Forelimb muscle (tissue), 1 donor: ENCODE measurements at places on chromosomes 6 and 20.

- no peak for DNase-seq
Observed at GRCh38 chr20:2032168-2032567, 38.3 kb upstream of the PDYN start.

- DNase-seq, result no peak
Observed at GRCh38 chr6:63440594-63440993, 120.8 kb upstream of the LGSN start.

DNA sequence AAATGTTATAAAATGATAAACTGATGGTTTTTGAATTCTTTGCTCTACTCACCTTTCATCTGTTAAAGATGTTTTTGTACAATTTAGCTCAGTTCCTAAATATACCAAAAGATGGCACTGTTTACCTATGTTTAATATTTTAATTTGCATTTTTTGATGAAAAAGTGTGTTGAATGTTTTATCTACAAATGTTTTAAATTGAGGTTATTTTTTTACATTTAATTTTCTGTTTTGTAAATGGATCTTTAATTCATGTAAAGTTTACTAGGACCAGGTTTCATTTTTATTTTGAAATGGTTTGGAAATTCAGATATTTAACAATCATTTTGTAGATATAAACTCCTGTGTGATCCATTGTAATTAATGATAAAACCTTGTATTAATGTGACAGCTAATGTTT, 30.0 kb downstream of the CDKAL1 start:
- DNase-seq, result peak; percentile 6

DNA sequence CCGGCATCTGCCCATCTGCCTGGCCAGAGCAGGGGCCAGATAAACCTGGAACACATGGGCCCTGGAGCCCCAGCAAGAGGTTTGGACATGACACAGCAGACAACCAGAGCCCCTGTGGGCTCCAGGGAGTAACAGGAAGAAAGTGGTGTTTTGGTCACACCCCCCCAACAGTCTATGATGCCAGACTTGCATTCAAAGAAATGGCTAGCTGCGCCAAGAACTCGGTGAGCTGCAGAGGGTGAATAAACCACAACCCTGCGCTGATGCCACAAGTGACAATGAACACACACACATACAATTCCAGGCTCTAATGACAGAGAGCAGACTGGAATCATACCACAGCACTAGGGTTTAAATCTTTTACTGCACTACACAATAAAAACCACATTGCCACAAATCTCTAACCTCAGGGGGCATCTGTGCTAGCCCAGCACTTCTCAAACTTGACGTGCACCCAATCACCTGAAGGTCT, 34.0 kb downstream of the TRERF1 start:
- DNase-seq, result no peak

GRCh38 chr6:40996591-40997233, 42.3 kb downstream of the UNC5CL start:
- no peak for DNase-seq

- no peak for DNase-seq
Observed at GRCh38 chr6:167403427-167403826, 78.5 kb downstream of the TTLL2 start.

GRCh38 chr6:25369036-25369432, 89.9 kb downstream of the CARMIL1 start:
- DNase-seq, result no peak

DNA sequence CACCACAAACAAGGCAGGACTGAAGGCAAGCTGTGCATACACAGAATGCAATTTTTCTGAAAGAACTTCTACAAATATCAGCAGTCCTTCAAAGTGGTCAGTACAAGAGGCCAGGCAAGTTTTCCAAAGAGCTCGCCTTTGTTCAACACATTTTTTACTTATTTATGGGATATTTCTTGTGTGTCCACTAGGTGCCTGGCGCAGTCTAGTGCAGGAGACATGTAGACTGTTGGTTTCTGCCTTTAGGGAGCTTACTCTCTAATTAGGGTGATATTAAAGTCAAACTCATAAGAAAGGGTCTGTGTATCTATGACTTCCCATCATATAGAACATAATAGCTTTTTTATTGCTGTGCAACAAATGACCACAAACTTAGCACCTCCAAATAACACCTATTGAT, 21.2 kb upstream of the VEGFA start:
- no peak for DNase-seq

DNA sequence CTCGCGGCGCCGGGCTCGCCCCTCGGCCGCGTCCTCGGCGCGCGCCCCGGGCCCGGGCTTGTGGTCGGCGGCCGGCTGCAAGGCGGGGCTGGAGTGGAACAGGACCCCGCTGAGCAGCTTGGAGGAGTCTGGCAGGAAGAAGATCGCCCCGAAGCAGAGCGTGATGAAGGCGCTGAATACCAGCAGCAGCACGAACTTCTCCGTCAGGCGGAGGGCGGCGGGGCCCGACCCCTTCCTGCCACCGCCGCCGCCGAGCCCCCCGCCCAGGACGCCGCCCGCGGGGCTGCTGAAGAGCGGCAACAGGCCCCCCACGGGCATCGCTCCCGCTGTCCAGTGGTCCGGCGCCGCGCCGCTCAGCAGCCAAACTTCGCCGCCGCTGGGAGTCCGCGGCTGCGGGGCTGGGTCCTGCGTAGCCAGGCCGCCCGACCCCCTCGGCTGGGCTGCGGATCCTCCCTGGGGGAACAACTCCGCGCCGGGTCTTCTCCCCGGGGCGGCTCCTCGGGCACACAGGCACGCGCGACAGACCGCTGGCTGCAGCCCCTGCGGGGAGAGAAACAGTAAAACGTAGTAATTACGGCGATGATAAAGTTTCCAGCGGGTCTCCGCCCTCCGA, 707 bp downstream of the MAN1A1 start:
- DNase-seq, result no peak

DNA sequence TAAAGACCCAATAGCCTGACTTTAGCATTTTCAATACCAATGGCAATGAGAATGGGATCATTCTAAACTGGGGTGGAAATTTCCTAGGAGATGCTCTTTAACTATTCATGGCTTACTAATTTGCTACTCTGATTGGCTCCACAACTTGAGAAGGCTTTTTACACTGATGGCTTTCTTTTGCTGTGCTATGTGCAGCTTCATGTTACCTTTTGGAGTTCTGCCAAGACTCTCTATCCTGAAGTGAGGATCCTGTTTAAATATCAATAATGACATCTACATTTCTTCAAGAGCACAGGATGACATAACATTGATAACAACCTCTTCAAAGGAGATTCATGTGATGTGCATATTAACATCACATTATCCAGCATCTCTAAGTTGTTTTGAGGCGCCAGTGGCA, 43.4 kb upstream of the SIRPG start:
- no peak for DNase-seq

DNA sequence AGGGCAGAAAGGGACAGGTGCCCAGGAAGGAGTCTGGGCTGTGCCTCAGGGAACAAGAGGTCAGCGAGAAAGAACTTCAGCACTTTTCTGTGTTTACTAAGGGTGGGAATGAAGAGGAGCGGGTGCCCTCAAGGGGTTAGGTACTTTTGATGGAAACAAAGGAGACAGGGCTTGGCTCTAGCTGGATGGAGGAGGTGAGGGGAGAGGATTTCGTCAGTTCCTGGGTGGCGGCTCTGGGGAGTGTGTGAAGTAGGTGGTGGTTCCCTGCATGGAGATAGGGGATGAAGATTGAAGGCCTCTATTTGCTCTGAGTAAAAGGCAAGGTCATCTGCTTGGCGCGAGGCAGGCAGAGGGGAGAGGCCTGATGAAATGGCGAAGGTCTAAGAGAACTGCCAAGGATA, 40.0 kb upstream of the ANKRD60 start:
- DNase-seq, result no peak

- no peak for DNase-seq
Observed at GRCh38 chr6:158560836-158561320, 987 bp downstream of the TMEM181 start.

DNA sequence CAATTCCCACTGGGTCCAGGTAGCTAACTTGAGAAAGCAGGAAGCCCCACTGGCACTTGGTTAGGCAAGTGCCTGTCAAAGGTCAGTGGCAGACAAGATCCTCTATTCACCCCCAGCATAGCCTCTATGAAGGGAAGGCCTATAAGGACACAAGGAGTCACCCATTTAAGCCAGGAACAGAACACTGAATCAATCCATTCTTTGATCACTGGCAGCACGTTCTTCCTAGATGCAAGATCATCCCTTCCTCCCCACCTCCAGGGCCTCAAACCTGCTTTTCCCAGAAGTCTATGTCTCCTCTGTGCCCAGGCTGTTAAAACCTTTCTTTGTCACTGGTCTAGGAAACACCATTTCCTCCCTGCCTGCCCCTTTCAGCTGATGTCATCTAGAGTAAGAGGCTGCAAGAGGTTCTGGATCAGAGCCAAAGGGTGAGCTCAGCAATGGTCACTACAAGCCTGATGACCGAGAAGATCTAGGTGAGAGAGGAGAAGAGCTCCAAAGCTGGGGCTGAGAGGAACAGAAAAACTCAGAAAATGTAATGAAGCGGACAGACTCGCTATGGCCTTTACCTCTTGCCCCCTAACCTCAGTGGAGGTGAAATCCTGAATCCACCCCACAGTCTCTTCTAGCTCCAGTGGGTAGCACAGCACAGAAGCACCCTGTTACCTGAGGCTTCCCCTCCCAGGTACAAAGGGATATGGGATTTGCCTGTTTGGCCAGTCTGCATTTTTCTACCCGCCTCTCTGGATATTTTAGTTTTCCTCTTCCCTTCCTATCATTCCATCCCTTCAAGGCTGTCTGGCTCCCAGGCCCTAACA, 1.8 kb downstream of the GTPBP2 start:
- peak; percentile 64 for DNase-seq

GRCh38 chr20:34829191-34829590, 3.7 kb upstream of the NCOA6 start:
- DNase-seq, result no peak

GRCh38 chr6:33683576-33684427, 27.7 kb downstream of the UQCC2 start:
- no peak for DNase-seq

DNA sequence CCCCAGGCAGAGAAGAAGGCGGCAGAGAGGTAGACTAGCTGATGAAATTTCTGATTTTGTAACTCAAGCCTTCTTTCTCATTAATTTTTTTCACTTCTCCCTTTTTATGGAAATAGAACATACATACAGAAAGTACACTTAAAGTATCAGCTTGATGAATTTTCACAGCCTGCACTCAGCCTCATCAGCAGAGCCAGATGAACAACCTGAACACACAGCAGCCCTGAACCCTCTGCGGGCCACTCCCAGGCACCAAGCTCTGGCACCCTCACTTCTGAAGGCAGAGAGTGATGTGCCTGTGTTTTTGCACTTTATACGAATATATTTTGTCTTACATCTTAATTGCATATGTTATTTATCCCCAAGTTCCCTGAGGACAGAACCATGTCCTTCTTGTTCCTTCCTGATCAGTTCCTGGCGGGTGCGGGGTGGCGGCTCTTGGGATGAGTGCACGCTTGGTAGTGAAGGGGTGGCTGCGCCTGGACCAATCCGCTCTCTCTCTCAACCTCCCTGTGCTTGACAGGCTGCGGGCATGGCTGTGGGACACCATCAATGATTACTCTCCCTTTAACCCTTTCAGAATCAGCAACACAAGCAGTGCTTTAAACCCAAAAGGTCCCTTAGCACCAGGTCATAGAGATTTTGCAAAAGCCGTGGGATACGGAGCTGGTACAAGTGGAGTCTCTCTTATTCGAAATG, 34.8 kb upstream of the AFDN start:
- no peak for DNase-seq

- no peak for DNase-seq
Observed at GRCh38 chr6:48113130-48113529, 2.1 kb upstream of the PTCHD4 start.

DNA sequence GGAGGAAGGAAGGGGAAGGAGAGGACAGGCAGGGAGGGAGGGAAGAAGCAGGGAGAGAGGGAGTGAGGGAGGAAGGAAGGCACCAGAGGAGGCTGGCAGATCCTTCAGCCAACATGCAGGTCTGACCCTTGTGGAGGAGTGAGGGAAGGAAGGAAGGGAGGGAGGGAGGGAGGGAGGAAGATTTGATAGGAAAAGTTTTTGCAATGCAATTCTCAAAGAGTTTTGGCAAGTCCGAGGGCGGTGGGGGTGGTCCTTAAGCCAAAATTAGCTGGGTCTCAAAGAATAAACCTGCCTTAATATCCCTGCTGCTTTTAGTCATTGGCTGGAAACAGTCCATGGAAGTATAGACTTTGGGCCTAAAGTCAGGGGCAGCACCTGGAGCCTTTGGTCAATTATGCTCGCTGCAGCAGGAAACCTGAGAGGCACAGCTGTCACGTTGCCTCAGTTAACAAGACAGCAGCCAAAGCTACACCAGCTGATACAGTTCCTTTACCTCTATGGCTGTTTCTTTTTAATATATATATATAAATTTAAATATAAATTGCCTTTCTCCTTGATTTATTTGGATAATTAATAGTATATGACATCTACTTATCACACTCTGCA, 115.7 kb upstream of the RALGAPA2 start:
- DNase-seq, result no peak

- no peak for DNase-seq
Observed at GRCh38 chr6:157981395-157982101, at the start of gene SYNJ2. SYNJ2 (plus strand) TSS chr6:157981863; CDS start chr6:157981962, 99 bp downstream.
